ENCODE measurements at places on chromosomes 7 and 10.

- DNase-seq, result no peak
Observed at GRCh38 chr7:140403878-140404564, at the start of gene RAB19. TSS of gene RAB19 (plus strand) at chr7:140404058. CDS start at chr7:140407647, 3,589 bp downstream.

GRCh38 chr7:38709123-38709522, 78.0 kb upstream of the AMPH start:
- peak; percentile 58 for DNase-seq

- DNase-seq, result no peak
Observed at GRCh38 chr7:69186974-69187373, 411.3 kb upstream of the AUTS2 start.

DNA sequence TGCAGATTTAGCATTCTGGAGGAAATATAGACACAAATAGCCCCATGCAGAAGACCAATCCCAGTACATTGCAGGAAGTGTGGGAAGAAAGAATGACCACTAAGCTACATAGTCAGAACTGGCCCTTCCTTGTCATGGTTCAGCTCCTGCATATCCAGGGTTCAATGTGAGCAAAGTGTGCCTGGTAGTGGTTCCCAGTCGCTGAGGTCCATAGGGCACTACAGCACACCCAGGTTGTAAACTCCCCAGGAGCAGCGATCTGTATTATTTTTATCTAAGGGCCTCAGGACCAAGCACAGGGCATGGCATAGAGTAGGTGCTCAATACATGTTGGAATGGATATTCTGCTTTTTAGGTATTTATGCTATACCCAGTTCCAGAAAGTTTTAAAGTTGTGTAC, 114.4 kb downstream of the RTKN2 start:
- no peak for DNase-seq

GRCh38 chr7:111931016-111931517, 275.1 kb downstream of the DOCK4 start:
- no peak for DNase-seq

DNA sequence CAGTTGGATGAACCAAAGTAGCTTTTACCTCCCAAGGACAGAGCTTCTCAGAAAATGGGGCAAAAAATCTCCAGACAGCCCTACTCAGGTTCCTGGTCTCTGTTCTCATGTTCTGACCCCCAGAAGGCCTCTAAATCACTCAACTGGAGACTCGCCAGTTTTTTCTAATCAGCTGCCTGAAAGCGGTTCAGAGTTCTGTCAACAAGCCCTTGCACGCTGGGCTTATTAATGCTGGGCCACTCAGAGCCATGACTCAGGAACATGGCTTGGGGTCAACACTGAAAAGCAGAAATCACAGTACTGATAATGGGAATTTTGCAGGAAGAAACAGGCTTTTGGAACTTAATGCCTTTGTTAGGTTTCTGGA, 15.3 kb downstream of the ECHDC3 start:
- DNase-seq, result peak; percentile 29

- peak; percentile 77 for DNase-seq
Observed at GRCh38 chr10:16853201-16853600, 36.0 kb upstream of the RSU1 start.

DNA sequence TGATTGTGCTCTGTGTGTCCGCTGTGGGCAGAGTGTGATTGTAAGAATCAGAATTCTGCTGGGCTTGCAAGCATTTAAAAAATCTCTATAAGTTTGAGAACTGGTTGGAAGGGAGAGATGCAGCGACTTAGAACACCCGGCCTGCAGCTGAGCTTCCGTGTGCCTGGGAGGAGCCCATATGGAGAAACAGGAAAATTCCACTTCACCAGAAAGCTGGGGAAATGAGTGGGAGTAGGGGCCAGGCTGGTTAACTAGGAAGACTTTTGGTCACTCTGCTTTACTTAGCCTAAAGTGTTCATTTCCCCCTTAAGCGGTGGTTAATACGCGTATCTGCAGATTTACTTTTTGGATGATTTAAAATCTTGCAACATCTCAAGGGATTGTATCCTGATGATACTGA, 72.2 kb downstream of the TCF7L2 start:
- no peak for DNase-seq

- DNase-seq, result no peak
Observed at GRCh38 chr10:118028619-118029018, 18.1 kb downstream of the RAB11FIP2 start.

- no peak for DNase-seq
Observed at GRCh38 chr10:116886772-116887171, 37.5 kb downstream of the ENO4 start.

- peak; percentile 95 for DNase-seq
Observed at GRCh38 chr7:1289666-1290025, 57.0 kb downstream of the UNCX start.

GRCh38 chr7:101258243-101258731, 13.4 kb upstream of the FIS1 start:
- DNase-seq, result no peak

DNA sequence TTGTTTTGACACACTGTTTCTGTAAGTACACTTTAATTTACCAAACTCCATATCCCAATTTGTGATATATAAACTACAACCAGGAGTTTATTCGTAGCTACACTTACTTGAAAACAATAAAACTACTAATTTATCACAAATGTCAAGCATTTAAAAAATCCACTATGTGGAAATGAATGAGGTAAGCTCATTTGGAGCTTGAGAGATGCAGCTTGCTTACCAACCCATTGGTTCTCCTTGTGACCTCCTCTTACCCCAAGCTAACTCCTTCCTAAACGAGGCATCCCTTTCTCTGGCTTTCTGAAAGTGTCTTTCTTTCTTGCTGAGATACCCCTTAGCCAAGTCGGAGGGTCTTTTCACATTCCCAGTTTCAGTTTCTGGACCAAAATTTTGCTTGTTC, 2.5 kb downstream of the OR6V1 start:
- no peak for DNase-seq

GRCh38 chr10:97050205-97050745, 135.5 kb downstream of the SLIT1 start:
- DNase-seq, result no peak

- no peak for DNase-seq
Observed at GRCh38 chr7:81560708-81561107, 209.1 kb downstream of the HGF start.

DNA sequence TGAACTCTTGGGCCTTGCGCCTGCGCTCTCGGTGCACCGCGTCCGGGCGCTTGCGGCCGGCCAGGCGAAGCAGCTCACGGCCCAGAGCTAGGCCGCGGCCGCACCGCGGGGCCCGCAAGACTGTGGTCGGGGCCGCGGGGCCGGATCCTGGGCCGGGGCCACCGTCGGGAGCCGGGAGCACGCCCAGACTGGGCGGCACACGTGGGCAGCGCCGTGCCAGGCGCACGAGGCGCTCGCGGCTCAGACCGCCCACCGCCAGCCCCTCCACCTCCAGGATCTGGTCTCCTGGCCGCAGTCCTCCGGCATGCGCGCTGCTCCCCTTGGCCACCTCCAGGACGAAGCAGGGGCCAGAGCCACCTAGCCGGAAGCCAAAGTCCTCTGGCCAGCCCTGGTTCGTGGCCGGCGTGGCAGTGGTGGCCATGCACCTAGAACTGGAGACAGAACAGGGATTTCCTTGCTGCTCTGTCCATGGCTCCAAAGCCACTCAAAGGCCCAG, at the start of gene GRID2IP:
Gene GRID2IP (minus strand): TSS at position 446 of the 496 bp plus-strand sequence. CDS start 25 bp downstream, at position 421.
- DNase-seq, result no peak

- peak; percentile 79 for DNase-seq
Observed at GRCh38 chr10:85548034-85548433, 818.6 kb downstream of the GRID1 start.

GRCh38 chr7:44849259-44849884, 1.5 kb upstream of the H2AZ2 start:
- DNase-seq, result no peak

GRCh38 chr7:112272921-112273561, 66.5 kb downstream of the ZNF277 start:
- DNase-seq, result no peak

DNA sequence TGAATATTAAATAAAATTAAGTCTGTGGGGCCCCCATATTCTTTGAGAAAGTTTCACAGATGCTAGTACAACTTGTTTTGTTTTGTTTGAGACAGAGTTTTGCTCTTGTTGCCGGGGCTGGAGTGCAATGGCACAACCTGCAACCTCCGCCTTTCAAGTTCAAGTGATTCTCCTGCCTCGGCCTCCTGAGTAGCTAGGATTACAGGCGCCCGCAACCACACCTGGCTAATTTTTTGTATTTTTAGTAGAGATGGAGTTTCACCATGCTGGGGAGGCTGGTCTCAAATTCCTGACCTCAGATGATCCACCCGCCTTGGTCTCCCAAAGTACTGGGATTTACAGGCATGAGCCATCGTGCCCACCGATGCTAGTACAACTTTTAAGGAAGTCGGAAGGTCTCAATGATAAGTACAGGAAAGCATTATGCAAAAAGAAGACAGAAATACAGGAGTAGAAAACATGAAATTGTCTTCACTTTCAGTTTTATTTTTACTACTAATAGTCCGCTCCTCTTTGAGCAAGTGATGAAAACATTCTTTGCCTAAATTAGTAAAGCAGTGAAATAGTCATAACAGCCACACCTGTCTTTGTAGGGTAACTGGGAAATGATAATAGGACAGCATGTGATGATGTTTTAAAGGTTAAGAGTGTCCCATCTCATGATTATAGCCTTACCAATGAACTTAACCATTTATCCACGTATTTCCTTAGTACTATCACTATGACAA, 147.5 kb downstream of the SEMA3D start:
- no peak for DNase-seq

GRCh38 chr7:475425-475728, 44.3 kb downstream of the PDGFA start:
- no peak for DNase-seq

GRCh38 chr7:8305625-8306388, 43.8 kb upstream of the ICA1 start:
- no peak for DNase-seq

DNA sequence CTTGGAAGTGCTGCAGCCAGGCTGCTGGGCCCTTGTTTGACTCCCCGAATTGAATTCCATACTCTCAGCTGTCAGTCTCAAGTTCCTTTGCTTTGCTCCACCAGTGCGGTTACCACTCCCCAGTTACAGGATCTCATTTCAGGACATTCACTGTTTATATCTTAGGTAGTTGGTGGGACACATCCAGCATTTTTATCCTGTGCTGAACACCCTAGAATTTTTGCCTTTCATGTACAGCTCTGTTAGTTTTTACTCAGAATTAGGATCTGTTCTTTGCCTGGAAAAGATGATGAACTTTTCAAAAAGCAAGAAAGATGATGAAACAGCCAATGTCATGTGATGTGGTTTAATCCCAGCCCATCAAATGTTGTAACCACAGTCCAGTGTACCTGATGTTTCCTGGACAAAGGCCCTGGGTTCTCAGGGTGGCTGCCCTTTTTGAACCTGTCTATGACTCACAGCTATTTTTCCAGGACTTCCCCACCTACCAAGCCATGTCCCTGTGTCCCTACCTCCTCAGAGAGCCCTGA, 149.7 kb downstream of the NOC3L start:
- DNase-seq, result no peak

- DNase-seq, result no peak
Observed at GRCh38 chr7:90320418-90320800, 695 bp downstream of the FAM237B start.

GRCh38 chr7:42097752-42098151, 139.3 kb downstream of the GLI3 start:
- no peak for DNase-seq

DNA sequence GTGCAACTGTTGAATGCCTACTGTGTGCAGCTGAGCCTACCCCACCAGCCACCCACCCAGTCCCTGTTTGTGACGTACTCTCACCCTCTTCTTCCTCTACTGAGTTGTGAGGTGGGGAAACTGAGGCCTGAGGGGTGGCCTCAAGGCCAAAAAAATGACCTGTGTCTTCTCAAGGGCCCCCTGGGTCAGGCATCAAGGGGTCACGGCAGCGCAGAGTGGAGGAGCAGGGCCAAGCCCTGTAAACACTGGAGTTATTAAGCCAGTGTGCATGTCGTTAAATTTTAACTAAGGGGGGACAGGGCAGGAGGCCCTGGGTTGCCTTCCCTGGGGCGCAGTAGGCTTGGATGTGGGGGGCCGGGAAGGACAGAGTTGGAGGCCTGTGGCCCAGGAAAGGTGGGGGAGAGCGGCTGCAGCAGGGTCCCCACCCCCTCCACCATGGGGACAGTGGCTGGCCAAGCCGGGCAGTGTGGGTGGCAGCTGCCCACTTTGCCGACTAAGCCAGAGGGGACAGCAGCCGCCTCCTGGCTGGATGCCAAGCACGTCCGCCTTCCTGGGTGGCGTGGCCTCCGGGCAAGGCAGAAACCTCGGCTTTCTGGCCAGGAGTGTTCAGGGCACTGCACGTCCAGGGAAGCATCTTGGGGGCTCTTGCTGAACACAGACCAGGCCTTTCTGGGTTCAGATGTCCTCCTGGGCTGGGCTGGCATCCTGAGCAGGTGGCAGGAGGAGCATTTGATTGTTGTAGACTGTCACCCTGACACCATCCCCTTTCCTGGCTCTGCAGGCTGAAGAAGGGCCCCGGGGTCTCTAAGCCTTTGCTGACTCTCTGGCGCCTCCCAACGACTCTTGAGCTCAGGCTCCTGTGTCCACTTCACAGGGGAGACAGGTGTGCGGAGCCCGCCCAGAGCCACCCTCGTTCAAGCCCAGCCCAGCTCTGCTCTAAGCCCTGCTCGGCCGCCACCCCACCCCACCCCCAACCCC, 1.9 kb downstream of the SLC29A4 start:
- DNase-seq, result peak; percentile 78

DNA sequence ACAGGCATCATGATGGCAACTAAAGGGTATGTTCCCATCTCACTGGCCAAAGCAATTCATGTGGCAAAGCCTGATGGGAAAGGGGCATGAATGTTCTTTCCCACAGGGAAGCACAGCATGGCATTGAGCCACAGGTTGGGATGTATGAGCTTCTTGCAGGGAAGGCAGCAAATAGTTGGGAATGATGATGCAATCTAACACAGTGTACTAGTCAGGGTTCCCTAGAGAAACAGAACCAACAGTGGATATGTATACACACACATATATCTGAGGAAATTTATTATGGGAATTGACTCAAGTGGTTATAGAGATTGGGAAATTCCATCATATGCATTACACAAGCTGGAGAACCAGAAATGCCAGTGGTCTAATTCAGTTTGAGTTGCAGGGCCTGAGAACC, 253.6 kb upstream of the NPVF start:
- no peak for DNase-seq

DNA sequence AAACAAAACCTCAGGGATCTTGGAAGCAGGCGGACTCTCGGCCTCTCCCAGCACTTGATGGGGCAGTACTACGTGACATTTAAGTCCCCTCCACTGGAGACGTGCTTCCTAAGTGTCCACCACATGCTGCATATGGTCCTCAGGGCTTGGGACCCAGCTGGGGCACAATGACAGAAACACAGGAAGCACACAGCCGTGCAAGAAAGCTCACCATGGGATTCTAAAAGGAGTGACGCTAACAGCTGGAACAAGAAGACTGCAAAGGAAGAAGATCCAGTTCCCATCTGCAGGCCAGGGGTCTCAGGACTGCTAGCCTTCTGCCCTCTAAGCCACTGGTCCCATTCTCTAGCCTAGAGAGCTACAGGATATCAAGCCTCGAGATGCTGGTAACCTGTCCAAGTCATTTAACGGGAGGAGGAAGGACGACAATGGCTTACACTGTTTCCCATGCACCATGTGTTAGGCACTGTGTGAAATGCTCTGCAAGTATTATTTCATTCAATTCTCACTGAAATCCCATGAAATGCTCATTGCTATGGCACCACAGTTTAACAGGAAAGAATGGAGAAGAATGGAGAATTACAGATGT, 61.1 kb downstream of the KCNMA1 start:
- DNase-seq, result no peak

- DNase-seq, result no peak
Observed at GRCh38 chr10:30057894-30058556, 1.4 kb downstream of the JCAD start.

Measured in brain (organoid and tissue), 16 donors.